ENCODE measurements at places on chromosomes 5 and 9.

DNA sequence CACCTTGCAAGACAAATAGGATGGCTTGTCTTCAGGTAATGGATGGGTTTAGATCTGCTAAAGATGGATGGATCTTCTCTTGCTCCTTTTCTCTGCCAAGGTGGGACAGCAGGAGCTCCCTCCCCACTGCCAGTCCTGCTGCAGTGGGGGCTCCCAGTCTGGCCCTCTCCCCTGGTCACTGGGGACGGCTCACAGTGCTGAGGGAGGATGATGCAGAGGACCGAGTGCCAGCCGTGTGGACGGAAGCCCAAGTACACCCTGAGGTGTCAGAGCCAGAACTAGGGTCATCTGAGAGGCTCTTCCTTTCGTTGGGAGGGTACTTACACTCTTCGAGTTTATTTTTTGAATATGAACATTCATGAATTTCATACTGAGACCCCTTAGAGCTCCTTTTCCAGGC, 5.7 kb downstream of the CCDC69 start:
- DNase-seq: no peak

- no peak for DNase-seq
Measured at GRCh38 chr5:142590451-142591231, 95.2 kb downstream of the FGF1 start.

- peak; percentile 65 for DNase-seq
Measured at GRCh38 chr9:114484854-114485443, 20.3 kb downstream of the WHRN start.

DNA sequence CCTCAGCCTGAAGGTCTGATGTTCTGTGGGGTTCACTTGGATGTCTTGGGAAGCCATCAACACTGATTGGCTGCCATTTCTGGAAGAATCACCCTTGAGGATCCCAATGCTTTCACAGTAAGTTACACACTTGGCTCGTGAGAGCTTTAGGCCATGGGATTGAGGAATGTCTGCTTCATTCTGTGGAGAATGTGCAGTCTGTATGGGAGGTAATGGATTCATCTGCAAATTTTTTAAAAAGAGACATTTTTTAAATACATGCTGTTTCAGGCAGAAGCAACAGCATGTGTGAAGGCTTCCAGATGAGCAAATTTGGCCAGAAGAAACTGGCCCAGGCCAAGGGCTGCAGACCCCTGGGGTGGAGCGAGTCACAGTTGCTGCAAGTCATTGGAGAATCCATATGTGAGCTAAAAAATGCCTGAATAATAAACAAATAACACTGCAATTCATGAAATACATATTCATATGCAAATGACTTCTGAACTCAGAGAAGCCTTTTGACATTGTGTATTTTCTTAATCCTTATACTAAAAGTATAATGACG, 146.3 kb upstream of the RASEF start:
- DNase-seq: no peak

DNA sequence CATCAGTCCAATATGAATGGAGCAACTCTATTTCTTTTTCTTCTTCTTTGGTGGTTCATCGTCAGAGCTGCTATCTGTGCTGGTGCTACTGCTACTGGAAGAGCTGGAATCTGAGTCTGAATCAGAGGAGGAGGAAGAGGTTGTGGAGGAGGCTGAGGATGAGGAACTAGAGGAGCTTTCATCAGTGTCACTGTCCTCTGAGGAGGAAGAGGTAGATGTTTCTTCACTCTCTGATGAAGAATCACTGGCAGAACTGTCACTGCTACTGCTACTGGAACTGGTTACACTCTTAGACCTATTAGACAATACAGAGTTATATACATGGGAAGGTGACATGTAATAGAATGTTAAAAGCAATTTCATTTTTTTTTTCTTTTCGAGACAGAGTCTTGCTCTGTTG, 27.8 kb downstream of the ZCCHC10 start:
- no peak for DNase-seq

DNA sequence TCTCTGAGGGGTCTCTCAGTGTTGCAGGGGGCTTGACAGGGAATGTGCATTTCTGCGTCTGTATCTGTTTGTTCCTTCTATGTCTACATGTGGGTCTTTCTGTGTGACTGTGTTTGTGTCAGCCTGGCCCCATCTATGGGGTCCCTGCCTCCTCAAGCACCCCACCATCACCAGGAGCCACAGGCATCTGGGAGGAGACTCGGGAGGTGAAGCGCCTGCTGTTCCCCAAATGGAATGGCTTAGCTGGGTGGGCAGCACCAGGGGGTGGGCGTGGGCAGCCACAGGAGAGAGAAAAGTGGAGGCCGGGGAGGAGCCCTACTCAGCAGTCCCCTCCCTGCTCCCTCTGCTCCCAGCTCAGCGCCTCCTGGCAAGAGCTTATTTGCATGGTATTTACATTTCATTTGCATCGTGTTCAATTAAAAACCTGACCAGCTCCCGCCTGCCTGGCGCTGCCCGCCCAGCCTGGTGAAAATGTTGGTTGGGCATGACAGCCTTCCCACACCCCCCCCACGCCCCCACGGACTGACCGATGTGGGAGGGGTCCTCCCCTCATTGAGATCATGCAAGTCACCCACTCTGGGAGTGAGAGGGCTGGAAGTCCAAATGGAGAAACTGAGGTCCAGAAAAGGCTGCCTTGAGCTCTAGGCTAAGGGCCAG, 50.5 kb downstream of the CXXC5 start:
- no peak for DNase-seq

DNA sequence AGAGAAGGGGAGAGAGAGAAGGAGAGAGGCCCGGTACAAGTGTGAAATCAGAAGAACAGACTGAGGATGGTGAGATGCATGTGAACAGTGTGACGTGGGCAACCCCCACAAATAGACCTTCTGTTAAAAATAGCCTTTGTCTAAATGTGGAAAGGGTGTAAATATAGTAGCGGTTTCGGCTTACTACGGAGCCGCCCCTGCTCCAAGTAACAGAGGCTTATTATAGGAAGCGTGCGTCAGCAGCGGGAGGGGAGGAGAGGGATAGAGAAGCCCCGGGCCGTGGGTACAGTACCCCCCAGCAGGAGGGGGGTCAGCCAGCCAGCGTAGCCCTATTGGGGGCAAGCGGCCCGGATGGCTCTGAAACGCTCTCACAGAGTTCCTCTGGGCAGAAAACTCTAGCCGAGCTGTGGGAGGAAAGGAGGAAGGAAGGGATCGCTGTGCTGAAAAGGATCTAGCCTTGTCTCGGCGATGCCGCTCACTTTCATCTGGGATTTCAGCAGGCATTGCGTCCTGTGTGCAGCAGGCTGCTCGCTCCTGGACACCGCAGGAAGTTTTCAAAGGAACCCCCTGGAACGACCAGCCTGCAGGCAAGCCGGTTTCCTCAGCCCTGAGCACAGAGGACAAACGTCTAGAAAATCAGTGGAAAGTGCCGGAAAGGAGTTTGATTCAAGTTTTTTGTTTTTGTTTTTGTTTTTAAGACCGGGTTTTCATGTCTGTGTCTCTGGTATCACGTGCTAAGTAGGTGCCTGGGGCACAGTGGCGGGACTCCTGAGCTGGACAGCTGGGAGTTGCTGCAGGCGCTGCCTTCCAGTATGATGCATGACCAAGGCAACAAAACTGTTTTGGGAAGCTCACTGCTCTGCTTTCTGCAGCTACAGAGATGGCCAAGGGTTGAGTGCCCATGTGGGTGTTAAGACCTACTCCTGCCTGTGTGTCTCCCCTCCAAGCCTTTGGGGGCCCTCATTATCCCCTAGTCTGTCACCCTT, 146.6 kb downstream of the SEC61B start:
- DNase-seq: peak; percentile 59

DNA sequence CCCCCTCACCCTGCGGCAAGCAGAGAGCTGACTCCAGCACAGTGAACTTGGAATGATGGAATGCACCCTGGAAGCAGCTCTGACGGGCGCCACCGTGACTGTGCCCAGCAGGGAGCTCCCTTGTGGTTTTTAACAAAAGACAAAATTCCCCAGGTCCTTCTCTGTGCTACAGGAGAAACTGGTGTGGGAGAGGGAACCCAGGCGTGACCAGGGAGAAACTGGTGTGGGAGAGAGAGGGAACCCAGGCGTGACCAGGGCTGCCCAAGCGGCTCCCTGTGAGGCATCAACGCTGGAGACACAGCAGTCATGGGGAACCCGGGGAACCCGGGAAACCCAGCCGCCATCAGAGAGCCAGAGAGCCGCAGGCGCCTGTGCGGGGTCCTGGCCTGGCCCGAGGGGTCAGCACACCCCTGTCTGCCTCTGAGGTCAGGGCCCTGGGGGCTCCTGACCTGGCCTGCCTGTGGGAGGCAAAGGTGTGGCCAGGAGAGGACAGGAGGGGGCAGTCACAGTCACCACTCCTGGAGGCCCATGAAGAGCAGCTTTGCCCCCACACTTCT, 3.1 kb upstream of the AHRR start:
- DNase-seq: peak; percentile 41

GRCh38 chr5:168152660-168153059, 138.8 kb upstream of the WWC1 start:
- no peak for DNase-seq

- peak; percentile 65 for DNase-seq
Measured at GRCh38 chr5:123512611-123513461, 859 bp downstream of the CSNK1G3 start.

DNA sequence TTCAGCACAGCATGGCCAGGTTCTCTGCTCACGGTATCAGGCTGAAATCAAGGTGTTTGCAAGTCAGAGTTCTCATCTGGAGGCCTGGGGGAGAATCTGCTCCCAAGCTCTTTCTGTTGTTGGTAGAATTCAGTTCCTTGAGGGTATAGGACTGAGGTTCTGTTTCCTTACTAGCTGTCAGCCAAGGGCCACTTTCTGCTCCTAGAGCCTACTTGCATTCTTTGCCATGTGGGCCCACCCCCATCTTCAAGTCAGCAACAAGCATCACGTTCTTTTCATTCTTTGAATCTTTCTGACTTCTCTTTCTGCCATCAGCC, 7.4 kb upstream of the CDC42SE2 start:
- DNase-seq: no peak

DNA sequence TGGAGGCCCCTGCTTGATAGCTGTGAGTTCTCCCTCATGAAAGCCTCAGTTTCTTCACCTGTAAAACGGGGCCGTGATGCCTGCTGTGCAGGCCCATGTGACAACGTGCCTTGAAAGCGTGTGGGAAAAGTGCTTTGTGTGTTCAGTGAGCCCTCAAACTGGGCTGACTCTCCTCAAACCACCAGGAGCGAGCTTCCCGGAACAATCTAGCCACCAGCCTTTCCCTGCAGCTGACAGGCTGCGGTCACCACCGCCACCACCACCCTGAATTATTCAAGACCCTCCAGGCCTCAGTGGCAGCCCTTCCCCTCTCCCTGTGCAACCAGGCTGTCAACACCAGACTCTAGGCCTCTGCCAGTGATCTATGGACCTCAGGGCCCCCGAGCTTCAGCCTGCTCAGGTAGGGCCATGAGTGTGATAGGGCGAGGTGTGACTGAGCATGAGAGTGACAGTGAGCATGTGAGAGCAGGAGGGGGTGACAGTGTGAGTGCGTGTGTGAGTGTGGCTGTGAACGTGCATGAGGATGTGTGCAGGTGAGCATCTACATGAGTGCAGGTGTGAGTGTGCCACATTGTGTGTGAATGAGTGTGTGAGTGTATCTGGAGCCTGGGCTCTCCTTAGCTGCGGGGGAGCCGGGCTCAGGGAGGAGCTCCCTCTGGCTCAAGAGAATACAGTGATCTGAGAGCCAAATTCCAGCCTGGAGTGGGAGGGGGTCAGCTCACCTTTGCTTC, 53.3 kb upstream of the PSD2 start:
- DNase-seq: no peak

- DNase-seq: peak; percentile 13
Measured at GRCh38 chr5:84274585-84275468, 109.9 kb downstream of the EDIL3 start.

GRCh38 chr5:148383564-148384379, at the start of gene FBXO38:
Gene FBXO38, plus strand, starts transcription at chr5:148383958. Its CDS starts 10,819 bp downstream, at chr5:148394777.
- DNase-seq: peak; percentile 89

DNA sequence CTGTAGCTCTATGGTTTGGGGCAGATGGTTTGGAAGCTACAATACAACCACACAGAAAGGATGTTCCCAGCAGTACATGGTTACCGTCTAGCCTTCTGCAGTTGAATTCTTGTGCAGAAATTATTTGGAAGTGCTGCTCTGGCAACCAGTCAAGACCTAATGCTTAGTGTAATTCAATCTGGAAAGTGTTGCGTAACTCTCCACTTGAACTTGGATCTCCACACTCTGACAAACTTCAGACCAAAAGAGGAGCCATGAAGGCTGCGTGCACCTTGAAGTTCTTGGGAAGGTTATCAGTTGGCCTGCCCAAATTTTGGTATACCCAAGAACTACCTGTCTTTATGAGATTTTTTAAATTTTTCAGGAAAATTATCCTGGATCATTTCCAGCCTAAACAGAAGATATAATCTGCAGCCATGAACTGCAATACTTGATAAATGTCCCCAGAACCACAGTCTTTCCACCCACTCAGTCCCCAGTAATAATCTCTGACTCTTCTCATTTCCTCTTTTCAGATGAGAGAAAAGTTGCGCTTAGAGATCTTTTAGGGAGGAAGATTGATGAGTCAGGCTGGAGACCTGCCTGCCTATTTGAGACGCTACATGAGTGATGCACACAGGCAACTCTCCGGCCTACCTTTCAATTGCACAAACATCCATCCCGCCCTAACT, 159.9 kb downstream of the FANCC start:
- DNase-seq: peak; percentile 67

DNA sequence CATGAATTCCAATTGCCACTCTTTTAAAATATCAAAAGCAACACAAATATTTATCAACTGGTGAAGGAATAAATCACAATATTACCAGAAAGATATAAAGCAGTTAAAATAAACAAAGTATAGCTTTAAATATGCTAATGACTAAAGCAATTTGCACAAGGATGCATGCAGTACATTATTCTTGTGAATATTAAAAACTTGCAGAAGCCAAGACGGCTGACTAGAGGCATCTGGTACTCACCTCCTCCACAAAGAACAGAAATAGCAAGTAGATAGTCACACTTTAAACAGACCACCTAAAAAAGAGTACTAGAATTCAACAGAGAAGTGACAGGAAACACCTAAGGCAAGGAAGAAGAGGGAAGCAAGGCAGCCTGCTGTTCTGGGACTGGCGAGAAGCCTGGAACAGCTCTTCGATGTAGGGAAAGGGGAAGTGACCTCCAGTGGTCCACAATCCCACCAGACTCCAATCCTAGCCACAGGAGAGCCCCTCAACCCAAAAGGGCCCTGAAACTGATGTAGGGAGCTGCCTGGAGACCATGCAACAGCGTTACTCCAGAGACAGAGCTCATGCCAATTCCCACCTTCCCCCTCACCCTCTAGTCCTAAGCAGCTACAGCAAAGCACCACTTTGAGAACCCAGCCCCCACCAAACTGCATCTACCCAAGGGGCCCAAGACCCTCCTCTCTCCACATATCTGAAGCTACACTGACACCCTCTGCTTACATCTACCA, 86.3 kb downstream of the LPAR1 start:
- DNase-seq: no peak

GRCh38 chr5:61252643-61252925, 79.5 kb upstream of the ZSWIM6 start:
- no peak for DNase-seq

GRCh38 chr5:35342664-35343063, 112.4 kb upstream of the PRLR start:
- DNase-seq: no peak

DNA sequence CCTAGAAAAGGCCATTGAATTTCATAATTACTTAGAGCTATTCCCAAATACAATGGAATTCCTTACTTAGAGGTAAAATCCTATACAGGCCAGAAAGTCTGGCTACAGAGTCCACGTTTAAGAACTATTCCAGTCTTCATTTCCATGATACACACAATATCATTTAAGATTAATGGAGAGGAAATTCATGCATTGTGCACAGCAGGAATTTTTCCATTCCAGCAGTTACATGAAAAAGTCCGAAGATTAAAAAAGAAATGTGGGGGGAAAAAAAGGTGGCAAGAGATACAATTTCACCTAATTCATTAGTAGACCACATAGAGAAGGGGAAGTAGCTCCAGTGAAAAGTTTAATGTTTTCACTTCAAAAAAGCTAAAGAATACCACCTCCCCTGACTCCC, 63.1 kb downstream of the CHD1 start:
- DNase-seq: no peak
